Glomerular endothelial cell (primary cell): ENCODE measurements at places on chromosomes 11 and 22.

DNA sequence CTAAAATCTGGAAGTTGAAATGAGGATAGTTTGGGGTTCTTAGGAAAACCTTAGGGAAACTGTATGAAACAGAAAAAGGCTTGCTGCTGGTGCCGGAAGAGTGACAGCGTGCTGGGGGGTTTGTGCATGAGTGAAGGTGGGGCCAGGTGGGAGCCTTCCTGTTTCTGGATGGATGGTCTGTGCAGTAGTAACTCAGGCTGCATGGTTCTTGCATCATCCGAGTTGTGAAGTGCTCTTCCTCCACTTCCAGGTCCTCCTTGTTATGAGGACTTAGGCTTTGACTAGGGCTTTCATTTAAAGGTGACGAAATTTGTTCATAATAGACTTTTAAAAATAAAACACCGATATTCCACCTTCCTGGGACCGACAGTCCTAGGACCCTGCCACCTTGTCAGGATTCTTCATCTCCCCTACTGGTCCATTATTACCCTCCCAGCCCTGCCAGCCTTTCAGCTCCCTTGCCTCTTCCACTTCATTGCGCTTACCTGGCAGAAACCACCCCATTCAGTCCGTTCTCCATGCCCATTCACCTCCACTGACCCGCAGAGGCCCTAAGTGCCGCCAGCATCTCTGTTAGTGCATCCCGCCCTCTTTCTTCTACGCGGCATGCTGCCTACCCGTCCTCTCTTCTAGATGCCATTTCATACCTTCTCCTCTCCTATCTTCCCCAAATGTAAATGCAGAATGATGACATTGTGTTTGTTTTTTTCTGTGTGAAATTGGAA lies 47.3 kb downstream of the PPFIA1 start:
- DNase-seq, result no peak

DNA sequence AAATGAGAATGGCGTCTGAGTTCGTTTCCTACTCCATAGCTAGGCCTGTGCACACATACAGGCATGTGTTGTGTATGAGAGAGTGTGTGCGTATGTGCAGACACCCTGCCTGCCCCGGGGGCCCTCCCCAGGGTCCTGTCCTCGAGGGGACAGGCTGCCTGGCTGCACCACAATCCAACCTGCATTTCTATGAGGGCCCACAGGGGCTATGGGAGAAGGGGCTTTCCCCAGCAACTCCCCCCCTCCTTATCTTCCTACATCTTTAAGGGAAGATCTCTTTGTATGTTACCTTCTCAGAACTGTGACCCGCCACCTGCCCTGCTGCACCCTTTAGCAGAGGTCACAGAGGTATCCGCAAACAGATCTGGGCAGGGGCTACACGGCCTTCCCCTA lies 14.9 kb downstream of the ADORA2A start:
- DNase-seq, result no peak

GRCh38 chr11:117900121-117900648 lies 23.7 kb upstream of the FXYD6 start:
- no peak for DNase-seq

GRCh38 chr22:39207141-39208012 lies 37.4 kb downstream of the PDGFB start:
- DNase-seq, result no peak

- DNase-seq, result no peak
Measured at GRCh38 chr11:75333022-75333806, 18.2 kb downstream of the ARRB1 start.

- DNase-seq, result no peak
Measured at GRCh38 chr11:9072626-9073176, 18.7 kb downstream of the SCUBE2 start.

- no peak for DNase-seq
Measured at GRCh38 chr11:19632499-19632834, 80.2 kb upstream of the NAV2 start.

DNA sequence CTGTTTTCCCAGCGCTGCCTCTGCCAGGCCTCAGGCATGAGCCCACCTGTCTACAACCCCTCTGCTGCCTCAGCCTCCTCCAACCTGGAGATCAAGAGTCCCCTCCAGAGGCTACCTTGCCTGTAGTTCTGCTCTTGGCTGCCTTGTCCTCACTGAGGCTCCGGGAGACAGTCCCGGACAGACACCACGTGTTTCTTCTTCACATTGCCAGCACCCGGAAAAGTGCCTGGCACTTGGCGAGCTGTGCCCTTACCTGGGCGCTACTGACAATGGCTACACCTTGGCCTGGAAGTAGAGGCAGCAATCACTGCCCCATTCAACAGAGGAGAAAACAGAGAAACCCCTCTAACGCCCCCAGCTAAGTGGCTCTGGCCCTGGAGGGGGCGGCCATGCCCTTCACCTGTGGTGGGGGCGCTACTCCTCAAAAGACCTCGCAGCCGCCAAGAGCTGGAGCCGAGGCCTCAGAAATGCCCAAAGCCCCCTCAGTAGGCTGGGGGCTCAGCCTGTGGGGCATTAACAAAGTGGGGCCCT lies 3.0 kb upstream of the NAP1L4 start:
- no peak for DNase-seq

- DNase-seq, result no peak
Measured at GRCh38 chr11:19660076-19660475, 52.6 kb upstream of the NAV2 start.

- no peak for DNase-seq
Measured at GRCh38 chr11:30329150-30329940, 6.4 kb downstream of the ARL14EP start.

GRCh38 chr11:11230802-11231562 lies 122.1 kb downstream of the CSNK2A3 start:
- DNase-seq, result no peak

DNA sequence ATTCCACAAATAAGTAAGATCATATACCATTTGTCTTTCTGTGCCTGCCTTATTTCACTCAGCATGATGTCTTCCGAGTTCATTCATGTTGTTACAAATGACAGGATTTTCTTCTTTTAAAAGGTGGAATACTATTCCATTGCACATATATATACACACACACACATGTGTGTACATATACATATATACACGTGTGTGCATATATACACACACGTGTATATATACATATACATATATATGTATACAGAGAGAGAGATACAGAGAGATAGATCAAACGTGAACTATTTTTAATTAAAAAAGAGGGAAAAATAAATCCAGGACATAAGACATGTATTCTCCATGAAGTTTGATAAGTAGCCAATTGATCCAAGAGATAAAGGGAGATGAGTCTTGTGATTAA lies 108.1 kb downstream of the TRPC6 start:
- no peak for DNase-seq

- DNase-seq, result no peak
Measured at GRCh38 chr11:131253656-131254151, 116.7 kb upstream of the NTM start.

GRCh38 chr11:126146454-126147192 lies 64.8 kb downstream of the RPUSD4 start:
- DNase-seq, result no peak

- DNase-seq, result no peak
Measured at GRCh38 chr11:104858882-104859775, 39.1 kb downstream of the CASP12 start.

GRCh38 chr11:82675838-82676237 lies 57.8 kb downstream of the FAM181B start:
- no peak for DNase-seq

DNA sequence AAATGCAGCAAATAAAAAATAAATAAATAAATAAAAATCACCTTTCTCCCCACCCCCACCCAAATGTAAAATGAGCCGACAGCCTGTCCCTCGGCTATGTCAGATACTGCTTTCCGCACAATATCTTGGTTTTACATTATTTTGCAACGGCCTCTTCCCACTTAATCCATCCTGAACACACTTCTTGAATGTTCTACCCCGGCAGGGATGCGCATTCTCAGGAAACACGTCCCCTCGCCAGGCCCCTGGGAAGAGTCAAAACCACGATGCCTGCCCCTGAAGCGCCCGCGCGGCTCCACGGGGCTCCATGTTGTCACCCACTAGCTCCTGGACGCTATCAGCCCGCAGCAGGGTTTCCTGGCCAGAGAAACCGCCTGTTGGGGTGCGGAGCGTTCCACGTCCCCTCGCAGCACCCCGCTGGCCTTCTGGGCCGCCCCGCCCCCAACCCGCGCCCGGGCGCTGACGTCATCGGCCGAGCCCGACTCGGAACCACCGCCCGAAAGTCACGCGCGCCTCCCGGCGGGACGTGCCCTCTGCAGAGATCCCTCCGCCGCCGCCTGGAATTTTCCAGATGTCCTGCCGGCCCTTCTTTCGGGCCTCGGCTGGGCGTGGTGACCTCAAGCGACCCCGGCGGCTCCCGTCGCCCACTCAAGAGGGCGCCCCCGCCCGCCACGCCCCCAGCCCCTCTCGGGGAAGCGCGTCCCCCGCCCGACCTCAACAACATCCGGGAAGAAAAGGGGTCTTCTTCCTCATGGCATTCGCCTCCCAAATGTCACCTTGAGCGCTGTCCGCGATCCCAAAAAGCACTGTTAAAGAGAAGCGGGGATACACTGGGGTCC lies 585 bp upstream of the NEAT1 start:
- no peak for DNase-seq

- no peak for DNase-seq
Measured at GRCh38 chr11:78192223-78192719, 3.6 kb downstream of the USP35 start.

GRCh38 chr22:19814428-19814827 lies 40.2 kb downstream of the GNB1L start:
- no peak for DNase-seq

- DNase-seq, result no peak
Measured at GRCh38 chr11:62613291-62613778, 278 bp downstream of the ROM1 start.

GRCh38 chr11:5265832-5266231 lies 3.9 kb downstream of the HBE1 start:
- no peak for DNase-seq

DNA sequence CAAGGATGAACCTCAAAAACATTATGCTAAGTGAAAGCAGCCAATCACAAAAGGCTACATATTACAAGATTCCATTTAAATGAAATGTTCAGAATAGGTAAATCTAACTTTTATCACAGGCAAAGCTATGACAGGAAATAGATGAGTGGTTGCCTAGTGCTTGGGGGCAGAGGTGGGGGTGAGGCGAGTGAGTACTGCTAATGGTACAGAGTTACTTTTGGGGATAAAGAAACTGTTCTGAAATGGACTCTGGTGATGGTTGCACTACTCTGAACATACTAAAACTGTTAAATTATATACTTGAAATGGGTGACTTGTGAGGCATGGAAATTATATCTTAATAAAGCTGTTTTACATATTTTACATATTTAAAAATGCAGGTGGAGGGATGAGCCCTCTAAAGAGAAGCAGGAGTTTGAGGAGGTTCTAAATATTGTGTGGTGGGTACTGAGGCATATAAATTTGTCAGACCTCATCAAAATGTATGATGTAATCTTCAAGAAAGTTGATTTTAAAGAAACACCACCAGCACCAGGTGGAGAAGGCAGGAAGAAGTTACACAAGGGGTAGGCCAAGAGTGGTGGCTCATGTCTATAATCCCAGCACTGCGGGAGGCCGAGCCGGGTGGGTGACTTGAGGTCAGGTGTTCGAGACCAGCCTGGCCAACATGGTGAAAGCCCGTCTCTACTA lies 3.6 kb downstream of the SLC43A1 start:
- no peak for DNase-seq

DNA sequence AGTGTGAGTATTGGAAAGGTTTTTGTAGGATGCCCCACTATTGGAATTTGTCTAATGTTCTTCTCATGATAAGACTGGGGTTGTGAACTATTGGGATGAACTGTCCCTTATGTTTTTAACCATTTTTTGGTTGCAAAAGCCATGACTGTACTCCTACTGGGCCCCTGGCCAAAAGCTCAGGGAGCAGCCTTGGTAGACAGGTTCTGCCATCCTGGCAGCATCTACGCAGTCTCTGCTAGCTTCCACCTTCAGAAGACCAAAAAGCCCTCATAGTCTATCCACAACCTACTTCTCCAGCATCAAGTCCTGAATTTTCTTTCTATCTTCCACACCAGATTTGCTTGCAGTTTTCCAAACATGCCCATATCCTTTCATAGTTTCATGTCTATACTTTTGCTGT lies 211.8 kb downstream of the TENM4 start:
- no peak for DNase-seq

DNA sequence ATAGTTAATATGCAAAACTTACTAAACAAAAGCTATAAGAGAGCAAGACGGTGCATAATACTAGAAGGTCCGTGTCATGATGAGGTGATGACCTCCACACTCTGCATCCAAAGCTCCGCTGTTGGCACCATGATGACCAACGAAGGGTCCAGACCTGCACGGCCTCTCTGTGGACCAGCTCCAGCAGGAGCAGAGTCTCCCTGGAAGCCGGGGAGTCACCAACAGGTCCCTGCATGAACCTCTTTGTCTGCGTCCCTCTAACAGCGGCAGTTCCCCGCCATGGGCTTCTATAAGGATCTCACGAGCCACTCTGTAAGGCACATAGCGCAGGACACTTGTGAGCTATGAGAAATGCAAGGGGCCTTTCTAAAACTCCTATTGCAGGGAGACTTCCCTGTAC lies 517.3 kb downstream of the BRD1 start:
- DNase-seq, result no peak

DNA sequence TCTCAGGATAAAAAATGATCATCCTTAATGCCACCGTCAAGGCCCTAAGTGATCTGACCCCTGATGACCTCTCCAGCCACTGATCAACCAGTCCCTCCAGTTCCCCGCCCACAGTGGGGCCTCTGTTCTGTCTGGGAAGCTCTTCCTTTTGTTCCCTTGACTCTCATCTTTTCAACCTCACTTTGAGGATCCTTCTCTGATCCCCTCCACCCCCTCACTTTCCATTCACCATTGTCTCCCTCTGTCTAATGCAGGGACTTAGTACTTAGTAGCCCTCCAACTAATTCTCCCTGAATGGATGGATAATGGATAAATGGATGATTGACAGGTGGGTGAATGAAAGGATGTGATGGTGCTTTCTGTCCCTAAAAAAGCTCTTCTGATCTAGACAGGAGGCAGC lies 45.6 kb downstream of the C11orf58 start:
- DNase-seq, result no peak

DNA sequence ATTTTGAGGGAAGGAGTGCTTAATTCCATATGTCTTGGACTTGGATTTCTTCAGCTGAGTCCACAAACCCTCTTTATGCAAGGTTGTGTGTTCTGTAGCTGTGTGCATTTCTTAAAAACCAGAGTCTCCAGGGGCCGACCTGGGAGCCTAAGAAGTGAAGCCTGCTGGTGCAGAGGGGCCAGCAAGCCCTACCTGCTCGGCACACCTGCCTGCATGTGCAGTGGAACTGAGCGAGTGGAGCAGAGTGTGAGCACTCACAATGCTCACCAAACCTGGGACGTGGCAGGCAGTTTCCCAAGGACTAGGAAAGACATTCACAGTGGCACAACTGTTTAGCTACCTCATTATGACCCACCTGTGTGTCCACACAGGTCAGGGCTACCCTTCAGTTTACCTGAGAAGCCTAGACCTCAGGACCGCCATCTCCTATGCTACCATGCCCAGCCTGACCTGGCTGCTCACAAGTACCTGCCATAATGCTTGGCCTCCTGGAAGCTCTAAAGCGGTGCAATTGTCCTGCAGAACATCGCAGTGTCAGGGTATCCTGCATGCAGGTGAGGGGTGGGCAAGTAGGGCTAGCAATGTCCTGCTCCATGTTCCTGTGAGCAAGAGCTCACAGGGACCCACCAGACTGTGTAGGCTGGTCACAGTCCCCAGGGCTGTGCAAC lies 3.8 kb downstream of the C22orf39 start:
- no peak for DNase-seq
